ENCODE measurements at places on chromosomes 16 and 17.

DNA sequence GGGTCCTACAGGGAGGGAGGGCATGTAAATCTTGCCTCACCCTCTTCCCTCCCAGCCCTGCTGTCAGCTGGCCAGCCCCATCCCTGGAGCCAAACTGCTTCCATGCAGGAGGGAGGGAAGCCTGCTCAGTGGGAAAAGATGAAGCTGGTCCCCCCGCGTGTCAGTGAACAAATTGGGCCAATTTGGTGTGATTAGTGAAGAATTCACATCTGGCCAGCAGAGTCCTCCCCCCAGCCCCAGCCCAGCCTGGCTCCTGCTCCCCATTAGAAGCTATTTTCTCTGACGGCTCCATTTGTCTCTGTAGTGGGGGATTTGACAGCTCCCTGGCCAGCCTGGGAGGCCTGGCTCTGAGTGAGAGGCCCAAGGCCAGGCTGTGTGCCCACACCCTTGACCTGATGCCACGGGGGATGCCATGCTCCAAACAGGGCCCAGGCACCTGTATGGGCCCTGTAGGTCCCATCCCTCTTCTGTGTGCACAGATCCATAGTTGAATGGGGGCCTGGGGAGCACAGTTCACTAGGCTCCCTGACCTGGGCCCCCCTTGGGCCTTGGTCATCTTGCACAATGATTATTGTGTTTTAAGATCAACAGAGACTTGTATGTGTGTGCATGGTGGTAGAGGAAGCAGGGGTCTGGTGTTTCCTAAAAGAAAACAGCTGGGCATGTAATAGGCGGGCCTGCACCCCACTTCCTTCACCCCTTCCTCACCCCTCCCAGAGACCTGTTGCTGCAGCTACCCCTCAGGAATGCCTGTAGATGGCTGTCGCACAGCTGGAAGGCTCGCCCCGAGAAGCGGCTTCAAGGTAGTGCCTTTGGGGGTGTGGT is 50.7 kb upstream of the TAC4 start:
- no peak for DNase-seq

- DNase-seq = no peak
Observed at GRCh38 chr17:65977041-65977440, 214.9 kb downstream of the CEP112 start.

DNA sequence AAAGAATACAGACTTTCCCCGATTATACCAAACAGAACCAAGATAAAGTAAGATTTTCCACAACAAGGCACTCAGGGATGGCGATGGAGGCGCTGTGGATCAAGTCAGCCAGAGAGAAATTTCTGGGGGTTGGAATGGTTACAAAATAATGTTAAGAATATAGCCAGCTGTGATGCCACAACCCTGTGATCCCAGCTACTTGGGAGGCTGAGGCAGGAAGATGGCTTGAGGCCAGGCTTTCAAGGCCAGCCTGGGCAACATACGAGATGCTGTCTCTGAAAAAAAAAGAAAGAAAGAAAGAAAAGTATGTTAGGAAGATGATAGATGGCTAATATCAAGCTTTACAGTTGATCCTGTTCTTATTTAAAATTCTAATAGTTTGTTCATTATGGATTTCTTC is 10.6 kb upstream of the ALOX12 start:
- no peak for DNase-seq

- DNase-seq = no peak
Observed at GRCh38 chr16:61014869-61015268, 1021.4 kb downstream of the CDH8 start.

DNA sequence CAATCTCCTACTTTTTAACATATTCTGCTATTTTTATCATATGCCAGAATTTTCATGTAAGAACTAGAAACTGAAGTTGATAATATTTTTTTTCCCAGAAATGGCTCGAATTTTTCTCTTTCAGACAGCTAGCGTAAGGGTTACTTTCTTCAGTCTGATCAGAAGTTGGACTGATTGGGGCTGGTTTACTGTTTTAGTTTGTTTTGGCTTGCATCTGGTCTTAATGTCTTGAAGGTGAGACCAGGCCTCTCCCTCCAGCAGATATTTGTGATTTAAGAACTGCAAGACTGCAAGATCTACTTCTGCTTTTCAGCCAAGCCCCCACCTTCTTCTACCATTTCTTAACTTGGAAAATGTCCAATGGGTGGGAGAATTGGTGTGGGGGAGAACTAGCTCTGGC is 266.4 kb downstream of the HAPSTR1 start:
- no peak for DNase-seq

DNA sequence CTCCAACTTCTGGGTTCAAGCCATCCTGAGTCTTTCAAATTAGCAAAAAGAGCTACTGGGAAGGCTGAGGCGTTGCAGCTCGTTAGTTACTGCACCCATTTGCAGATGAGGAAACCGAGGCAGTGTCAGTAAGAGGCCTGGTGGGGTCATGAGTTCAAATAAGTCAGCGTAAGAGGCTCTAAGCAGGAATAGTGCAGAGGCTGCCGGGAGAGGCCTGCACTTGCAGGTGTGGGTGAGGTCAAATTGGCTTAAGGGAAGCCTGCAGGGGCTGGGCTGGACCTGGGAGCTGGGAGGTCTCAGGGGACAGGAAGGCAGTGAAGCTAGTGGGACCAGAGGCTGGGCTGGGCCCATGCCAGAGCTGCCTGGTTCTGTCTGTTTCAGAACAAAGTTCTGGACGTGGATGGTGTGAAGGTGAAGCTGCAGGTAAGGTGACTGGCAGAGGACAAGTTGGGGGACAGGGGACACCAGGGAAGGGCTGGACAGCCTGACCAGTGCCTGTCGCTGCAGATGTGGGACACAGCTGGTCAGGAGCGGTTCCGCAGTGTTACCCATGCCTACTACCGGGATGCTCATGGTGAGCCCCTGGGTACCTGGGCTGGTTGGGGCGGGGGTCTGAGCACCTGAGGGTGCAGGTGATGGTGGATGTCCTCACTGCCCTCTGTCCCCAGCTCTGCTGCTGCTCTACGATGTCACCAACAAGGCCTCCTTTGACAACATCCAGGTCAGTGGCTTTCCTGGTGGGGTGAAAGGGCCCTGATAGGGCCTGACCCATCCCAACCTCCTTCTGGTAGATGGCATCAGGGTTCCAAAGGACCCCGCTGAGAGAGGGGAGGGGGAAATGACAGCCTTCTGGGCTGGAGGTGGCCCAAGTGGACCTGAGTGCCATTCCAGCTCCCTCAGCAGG is 3.0 kb downstream of the RAB26 start:
- DNase-seq = no peak

- peak; percentile 96 for DNase-seq
Observed at GRCh38 chr17:3636154-3636907, at the start of the genes CTNS and SHPK. Gene CTNS (plus strand): TSS chr17:3636760. CDS start chr17:3640207, 3,447 bp downstream. Gene SHPK (minus strand): TSS chr17:3636250. CDS start chr17:3636219, 31 bp downstream.

GRCh38 chr16:57390636-57391295 is 13.8 kb upstream of the CCL17 start:
- DNase-seq = peak; percentile 37

DNA sequence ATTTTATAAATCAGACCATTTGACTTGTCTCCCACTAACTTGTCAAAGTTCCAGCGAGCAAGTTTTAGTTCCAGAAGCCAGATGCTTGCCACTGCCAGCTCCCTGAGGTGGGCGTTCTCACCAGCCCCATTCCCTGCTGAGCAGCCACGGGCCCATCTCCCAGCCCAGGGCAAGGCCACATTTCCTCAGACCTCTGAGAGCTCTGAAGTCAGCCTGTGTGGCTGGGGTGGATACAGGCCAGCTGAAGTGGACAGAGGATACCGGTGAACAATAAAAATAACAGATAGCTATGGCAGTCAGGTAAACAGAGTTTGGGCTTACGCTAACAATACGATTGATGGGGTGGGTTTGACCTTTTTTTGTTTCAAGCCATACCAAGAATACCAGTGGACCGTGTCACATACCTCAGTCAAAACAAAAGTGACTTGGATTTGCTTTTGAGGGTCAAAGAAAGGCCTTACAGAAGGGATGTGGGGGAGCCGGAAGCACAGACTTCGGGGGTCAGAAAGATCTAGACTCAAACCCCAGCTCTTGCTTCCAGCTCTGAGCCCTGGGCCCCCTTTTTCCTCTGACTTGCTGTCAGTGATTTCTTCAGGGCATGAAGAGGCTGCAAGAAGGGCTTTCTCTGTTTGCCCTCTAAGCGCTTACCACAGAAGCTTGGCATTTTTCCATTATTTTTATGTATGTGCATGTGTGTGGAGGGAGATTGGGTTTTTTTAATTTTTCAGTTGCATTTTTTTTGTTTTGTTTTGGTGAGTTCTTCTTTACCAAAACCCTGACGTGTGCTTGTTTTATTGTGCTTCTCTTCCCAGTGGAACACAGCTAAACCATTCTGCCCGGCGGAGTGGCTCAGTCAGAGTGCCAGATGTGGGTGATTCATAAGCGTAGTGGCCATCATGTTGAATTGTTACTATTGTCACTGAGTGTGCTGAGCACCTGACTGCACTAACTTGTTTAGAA is 109.9 kb downstream of the GNAO1 start:
- no peak for DNase-seq

- no peak for DNase-seq
Observed at GRCh38 chr17:41992576-41992975, 24.7 kb downstream of the DNAJC7 start.

- no peak for DNase-seq
Observed at GRCh38 chr16:85908444-85908843, 9.5 kb downstream of the IRF8 start.

GRCh38 chr17:17603895-17604225 is 12.4 kb upstream of the PEMT start:
- DNase-seq = no peak

DNA sequence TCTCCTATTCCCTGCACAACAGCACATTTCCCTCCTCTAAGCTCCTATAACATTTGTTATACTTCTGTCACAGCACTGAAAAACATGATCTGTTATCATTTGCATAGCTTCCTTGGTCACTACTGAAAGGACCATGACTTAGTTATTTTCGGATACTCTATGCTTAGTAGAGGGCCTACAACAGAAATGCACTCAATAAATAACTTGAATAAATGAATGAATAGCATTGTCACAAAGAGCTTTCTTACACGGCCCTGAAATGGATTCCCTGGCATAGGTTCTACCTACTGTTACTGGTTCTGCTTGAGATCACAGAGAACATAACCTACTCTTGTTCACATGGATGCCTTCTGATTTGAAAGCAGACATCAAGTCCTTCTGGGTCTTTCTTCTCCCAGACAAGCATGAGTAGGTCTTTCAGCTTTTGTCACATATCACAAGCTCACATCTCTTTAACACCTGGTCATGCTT is 41.6 kb downstream of the MYO1D start:
- no peak for DNase-seq

- no peak for DNase-seq
Observed at GRCh38 chr17:909642-910323, 69.8 kb downstream of the NXN start.

DNA sequence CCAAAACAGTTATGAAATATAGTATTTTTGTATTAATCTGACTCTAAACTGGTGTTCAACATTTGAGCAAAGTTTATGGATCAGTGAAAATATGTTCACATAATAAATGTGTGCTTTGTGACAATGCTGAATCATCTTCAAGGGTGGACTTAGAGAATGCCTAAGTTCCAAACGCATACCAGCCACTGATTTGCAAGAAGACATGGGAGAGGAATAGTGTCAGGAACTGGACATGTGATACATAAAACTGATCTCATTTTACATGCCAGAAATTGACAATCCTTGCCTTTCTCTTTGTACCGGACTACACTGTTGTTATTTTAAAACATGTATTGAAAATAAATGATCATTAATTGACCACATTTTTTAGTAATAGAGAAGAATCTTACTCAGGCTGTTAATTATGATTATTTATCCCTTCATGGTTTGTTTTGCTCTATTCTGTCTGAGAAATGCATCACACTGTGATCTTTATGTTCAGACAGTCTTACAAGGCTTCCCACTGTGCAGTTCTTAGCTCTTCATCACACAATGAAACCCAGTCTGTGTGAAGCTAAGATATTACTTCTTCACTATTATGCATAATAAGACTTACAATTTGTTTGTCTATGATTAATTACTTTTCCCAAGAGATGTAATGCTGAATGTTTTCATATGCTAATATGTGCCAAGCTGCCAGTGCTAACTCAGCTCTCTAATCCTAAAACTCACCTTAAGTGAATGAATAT is 1180.6 kb upstream of the CDH8 start:
- no peak for DNase-seq

DNA sequence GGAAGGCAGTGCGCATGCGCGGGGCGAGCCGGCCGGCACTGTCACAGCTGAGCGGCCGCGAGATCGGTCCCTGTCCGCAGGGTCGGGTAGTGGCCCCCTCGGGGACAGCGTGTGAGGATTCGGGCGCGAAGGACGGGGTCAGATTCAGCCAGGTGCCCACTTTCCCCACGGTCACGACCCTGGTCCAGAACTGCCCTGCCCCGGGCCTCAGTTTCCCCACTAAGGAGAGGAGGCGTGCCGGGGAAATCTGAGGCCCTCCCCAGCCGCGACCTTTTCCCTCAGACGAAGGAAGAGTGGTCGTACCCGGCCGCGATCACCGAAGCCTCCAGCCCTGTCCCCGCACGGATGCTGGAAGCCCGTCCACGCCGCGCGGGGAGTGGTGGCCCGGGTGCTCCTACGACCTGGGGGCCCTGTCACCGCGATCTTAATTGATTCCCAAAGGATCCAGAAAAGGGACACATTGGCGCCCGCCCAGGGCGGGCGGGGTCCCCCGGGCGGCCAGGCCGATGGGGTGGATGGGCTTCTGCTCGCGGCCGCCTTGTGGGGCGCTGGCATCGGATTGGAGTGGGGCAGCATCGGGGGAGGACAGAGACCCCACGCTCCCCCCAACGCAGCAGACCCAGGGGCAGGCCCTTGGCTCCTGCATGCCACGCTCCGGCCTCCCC is 57.7 kb downstream of the SRL start:
- DNase-seq = no peak

- DNase-seq = no peak
Observed at GRCh38 chr16:22139008-22139407, 23.3 kb upstream of the SDR42E2 start.

DNA sequence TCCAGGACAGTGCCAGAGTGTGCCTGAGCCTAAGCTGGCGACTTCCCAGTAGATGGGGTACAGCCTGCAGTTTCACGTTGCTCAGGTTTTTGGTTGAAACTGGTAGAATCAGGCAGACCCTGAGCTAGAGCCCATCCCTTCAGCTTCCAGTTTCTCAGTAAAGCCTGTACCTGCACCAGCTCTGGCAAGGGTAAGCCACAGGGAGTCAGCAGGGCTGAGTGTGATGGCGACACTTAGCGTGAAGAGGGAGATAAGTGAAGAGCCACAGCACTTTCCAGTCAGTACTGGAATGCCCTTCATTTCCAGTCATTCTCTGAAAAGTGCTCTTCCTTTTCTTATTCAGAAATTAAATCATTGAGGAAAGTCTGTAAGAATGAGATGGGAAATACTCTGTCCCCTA is 22.4 kb downstream of the PLD6 start:
- no peak for DNase-seq

GRCh38 chr17:4759776-4760236 is 11.9 kb upstream of the TM4SF5 start:
- no peak for DNase-seq
